ENCODE measurements at places on chromosomes 13 and 19.

- peak; percentile 63 for DNase-seq
These were observed 846 bp upstream of the PRKACA start for GRCh38 chr19:14118165-14119051.

DNA sequence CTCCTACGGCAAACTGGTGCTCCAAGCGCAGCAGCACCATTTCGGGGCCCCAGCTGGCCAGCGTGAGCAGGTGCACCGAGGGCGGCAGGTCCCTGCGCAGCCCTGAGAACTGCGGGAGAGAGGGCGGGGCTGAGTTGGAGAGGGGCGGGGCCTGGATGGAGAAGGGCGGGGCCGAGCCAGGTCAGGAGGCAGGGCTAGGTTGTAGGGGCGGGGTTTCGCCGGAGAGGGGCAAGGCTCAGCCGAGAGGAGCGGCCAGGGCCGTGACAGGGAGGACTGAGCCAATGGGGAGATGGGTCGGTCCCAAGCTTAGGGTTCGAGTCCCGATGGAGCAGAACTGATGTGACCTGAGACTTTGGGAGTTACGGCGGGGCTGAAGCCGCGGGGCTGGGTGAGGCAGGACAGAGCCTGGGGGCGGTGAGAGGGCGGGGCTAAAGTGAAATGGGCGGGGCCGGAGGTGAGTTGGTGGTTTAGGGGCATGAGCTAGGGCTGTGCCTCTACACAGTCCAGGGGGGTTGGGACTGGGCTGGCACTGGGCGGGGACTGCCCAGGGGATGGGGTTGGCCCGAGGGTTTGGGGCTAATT, 19.0 kb downstream of the MAN2B1 start:
- DNase-seq: peak; percentile 56

- no peak for DNase-seq
These were observed 9.2 kb downstream of the CCDC8 start for GRCh38 chr19:46404055-46404752.

- peak; percentile 61 for DNase-seq
These were observed 211.8 kb downstream of the RBM26 start for GRCh38 chr13:79194272-79194671.

DNA sequence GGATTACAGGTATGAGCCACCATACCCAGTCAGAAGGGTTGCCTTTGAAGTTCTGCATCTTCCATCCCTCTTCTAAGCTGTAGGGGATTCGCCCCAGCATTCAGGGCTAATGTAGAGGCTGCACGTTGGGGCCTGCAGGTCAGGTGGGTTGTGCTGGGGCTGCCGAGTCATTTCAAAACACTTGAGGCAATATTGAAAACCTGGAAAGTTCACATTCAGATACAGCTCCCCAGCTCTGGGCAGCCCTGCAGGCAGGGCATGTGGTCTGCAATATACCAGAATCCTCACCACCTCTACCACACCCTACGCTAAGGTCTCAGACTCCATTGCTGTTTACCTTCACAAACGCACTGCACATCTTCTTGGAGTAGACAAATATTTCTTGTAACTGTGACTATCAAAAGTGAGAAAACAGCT, 24.6 kb downstream of the CCNE1 start:
- no peak for DNase-seq

GRCh38 chr13:21362741-21363140, 96.4 kb downstream of the ZDHHC20 start:
- DNase-seq: no peak

- no peak for DNase-seq
These were observed 168.0 kb downstream of the PCDH9 start for GRCh38 chr13:67062160-67062559.

- DNase-seq: no peak
These were observed 314.9 kb downstream of the COG6 start for GRCh38 chr13:39970177-39970846.

- peak; percentile 90 for DNase-seq
These were observed at the start of gene R3HDM4 for GRCh38 chr19:913080-913748. Gene R3HDM4 (minus strand): TSS chr19:913219. CDS start chr19:913157, 62 bp downstream.

DNA sequence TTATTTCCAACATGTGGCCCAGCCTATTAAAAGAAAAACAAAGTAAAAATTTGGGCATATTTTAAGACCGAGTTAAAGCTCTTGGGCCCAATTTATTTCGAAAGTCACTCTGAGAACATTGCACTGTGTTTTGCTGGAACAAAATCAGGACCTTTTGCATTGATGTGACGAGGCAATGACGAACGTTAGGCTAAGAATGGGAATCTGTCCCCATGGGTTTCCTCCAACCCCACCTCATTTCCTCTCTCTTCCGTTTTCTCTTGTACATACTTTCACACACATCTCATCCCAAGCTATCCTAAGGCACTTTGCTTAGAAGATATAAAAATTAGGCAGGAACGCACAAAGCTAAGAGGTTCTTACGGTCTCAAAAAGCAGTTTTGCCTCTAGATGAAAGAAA, 22.1 kb downstream of the EDNRB start:
- DNase-seq: no peak

- DNase-seq: no peak
These were observed 27.8 kb downstream of the COG3 start for GRCh38 chr13:45492538-45492937.

GRCh38 chr19:19147344-19147743, 9.1 kb upstream of the TMEM161A start:
- DNase-seq: no peak

- DNase-seq: no peak
These were observed 262.5 kb downstream of the DIAPH3 start for GRCh38 chr13:59901191-59901590.

DNA sequence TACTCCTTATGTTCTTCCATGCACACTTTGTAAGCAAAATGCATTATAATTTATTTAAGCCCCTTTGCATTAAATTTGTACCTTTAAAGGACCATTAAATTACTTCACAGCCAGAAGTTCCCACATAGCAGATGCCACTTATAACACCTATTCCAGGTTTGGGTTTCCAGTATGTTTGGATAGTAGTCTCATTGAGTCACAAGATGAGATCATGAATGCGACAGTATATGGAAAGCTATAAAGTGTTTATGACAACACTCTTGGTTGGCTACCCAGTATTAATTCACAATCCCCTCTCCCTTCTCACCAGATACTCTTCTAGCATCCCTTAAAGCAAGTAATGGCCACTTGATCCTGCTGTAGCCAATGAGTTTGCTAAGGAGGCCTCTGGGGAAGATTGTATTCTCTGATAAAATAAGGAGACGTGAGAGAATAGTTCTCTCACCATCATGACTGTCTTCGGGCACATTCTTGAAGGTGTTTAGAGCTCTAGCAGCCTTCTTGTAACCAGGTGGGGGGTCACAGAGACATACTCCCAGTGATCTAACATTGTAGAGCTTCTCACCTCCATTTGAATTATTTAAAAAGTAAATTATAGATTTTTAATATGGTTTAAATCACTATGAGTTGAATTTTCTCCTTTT, 2.8 kb upstream of the LHFPL6 start:
- DNase-seq: no peak

- DNase-seq: no peak
These were observed 13.3 kb upstream of the FGF9 start for GRCh38 chr13:21657538-21657937.

DNA sequence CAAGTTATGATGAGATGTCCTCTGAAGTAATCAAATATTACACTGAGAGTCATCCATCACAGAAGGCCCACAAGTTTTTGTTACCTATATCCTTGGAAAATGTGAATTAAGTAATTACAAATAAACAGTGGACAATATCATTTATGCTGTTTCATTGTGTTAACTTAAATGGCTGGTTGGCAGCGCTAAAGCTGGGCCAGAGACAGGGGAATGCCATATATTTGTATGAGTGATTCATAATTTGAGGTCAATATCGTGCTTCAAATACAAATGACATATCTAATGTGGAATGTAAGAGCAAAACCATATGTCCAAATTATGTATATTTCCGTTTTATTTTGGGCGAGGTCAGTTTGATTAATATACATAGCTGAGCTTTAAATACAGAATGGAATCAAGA, 1556.2 kb downstream of the SLITRK5 start:
- no peak for DNase-seq

GRCh38 chr19:13814550-13814949, 19.3 kb downstream of the ZSWIM4 start:
- no peak for DNase-seq

GRCh38 chr19:53545271-53546065, 7.5 kb downstream of the ZNF331 start:
- no peak for DNase-seq

DNA sequence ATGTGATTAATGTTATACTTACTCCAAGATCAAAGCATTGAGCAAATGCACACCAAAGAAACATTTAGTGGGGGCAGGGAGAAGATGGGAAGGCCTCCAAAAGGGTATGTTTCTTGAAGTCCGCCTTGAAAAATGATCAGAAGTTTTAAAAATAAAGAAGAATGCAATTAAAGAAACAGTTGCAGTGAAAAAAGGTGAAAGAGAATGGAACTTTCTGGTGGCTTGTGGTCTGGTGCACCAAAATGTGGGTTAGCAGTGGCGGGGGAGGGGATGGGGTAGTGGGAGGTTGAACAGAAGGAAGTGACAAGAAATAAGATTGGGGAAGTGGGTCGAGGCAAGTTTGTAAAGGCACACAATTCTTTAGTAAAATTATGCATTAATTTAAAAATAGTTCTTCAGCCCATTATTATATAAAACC, 2.5 kb downstream of the LCP1 start:
- peak; percentile 75 for DNase-seq

DNA sequence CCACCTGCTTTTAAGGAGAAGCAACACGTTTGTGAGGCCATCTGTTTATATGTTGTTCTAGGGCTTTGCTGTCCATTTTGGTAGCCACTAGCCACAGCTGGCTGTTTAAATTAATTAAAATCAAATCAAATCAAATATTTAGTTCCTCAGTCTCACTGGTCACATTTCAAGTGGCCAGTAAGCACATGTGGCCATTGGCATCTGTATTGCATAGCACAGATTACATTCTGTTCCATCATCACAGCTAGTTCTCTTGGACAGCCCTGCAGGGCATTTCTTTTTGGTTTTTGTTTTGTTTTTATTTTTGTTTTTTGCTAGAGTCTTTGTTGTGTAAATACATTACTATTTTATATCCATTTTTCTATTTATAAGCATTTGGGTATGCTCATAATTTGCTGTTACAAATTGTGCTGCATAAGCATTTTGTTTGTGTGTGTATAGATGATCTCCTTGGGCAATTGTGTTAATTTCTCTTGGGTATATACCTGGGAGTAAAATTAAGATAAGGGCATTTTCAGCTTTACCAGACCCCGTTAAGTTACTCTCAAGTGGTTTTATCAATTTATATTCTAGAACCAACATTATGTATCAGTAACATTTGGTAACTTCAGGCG, 31.3 kb downstream of the SAE1 start:
- no peak for DNase-seq

DNA sequence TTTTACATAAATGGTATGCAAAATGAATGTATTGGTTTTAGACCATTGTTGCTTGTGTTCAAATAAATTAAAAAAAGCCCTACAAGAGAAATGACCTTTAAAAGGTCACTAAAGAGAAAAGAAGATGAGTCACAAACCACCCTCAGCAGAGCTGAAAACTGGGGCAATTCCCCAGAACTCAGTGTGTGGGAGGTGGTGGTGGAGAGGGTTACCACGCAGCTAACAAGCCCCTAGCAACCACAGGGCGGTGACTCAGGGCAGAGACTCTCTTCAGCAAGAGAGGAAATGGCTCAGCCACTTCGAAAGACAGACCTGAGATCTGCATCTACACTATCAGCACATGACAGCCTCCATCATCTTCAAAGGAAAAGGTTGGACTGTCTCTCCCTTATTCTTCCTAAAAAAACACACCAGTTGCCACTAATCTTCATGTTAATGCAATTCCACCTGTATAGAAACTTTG, 29.4 kb upstream of the NDFIP2 start:
- DNase-seq: peak; percentile 78

All from CD4-positive, alpha-beta T cell treated with Interleukin-1 beta for 1 hour (primary cell).